ENCODE measurements at places on chromosomes 5 and 9. TPM values are rescaled to one million over a fixed set of nuclear protein-coding genes. Genes with fewer than 3 reads are reported as not detected.

SPAG8 gene
- polyA plus RNA-seq = 0.58 TPM

DNA sequence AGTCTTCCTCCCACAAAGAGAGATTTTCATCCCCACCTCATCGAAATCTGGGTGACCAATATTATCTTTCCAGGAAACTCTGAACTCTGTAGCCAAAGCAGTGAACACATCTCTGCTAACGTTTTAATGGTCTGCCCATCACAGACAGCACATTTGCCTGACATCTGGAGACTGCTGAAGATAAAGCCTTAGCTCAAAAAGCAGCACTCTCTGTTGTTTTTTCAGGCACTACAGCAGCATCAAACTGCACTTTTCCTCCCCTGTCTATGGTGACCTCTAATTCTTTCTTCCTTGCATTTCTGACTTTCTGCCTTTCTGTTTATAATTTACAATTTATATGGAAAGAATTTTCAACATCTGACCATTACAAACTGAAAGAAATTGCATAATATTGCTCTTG lies 66.8 kb downstream of the RAB3C start:
- no peak for DNase-seq

SYK gene
- polyA plus RNA-seq = not detected

- DNase-seq = no peak
Measured at GRCh38 chr9:86337469-86338108, 16.6 kb downstream of the TUT7 start.

ITK gene
- polyA plus RNA-seq = not detected

GRCh38 chr5:98416541-98416940 lies 356.9 kb upstream of the RGMB start:
- DNase-seq = no peak

All from AG04450 (cell line).